ENCODE measurements at places on chromosomes 11 and 22. TPM values are rescaled to one million over a fixed set of nuclear protein-coding genes. Genes with fewer than 3 reads are reported as not detected.

- no peak for DNase-seq
These were observed 142.8 kb downstream of the NECTIN1 start for GRCh38 chr11:119586181-119586580.

Gene EXPH5
- total RNA-seq = 6.5 TPM

Gene PPFIBP2
- 12.4 TPM for total RNA-seq

DNA sequence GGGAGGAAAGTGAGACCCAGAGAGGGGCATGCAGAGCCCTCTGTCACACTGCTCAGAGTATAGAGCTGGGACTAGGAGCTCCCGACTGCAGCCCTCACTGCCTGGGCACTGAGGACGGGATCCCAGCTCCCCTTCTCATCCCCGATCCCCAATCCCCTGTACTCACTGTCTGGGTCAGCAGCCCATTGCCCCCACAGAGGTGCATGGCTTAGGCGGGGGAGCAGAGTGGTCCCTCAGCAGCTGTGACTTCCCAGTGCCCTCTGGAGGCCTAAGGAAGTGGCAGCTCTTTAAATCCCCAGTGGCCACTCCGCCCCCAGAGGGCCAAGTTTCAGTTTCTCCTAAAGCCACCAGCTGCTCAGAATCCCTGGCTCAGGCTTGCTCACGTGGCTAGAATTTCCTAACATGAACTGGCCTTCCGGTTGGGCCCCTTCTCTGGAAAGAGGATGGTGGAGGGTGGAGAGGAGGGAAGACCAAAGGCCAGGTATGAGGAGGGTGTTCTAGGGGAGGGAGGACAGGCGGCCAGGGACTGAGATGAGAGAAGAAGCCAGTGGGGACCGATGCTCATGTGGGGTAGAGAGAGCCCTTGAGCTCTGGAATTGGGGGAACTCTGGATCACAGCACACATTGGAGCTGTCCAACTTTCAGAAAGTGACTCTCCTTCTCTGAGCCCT lies at the start of gene BATF2:
Gene BATF2, minus strand, starts transcription at position 262 of the 671 bp plus-strand sequence. Its CDS starts 57 bp downstream, at position 205.
- peak; percentile 51 for DNase-seq

DNA sequence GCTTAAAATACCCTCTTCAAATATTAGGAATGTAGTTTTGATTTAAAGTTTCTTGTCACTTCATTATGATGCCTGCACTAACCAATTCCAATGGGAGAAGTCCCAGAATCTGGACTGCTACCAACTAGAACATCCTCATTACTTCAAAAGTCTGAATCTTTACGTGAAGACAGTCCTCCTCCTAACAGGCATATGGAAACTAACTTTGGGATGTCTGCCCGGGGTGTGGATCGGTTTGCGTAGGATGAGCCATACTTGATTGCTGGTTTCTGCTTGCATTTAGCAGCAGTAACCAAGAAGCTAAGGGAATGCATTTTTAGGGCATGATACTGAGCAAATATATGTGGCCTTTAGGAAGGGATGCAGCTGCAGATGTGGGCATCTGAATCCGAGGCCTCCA lies 177.1 kb downstream of the LRRC4C start:
- no peak for DNase-seq

Gene DDIAS
- 14.7 TPM for total RNA-seq

DNA sequence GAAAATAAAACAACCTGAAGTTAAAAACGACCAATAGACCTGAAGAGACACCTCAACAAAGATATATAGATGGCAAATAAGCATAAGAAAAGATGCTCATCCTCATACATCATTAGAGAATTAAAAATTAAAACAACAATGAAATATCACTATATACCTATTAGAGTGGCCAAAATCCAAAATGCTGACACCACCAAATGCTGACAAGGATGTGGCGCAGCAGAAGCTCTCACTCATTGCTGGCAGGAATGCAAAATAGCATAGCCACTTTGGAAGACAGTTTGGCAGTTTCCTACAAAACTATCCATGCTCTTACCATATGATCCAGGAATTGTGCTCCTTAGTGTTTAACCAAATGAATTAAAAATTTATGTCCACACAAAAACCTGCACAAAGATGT lies 55.0 kb upstream of the APOA1 start:
- no peak for DNase-seq

DNA sequence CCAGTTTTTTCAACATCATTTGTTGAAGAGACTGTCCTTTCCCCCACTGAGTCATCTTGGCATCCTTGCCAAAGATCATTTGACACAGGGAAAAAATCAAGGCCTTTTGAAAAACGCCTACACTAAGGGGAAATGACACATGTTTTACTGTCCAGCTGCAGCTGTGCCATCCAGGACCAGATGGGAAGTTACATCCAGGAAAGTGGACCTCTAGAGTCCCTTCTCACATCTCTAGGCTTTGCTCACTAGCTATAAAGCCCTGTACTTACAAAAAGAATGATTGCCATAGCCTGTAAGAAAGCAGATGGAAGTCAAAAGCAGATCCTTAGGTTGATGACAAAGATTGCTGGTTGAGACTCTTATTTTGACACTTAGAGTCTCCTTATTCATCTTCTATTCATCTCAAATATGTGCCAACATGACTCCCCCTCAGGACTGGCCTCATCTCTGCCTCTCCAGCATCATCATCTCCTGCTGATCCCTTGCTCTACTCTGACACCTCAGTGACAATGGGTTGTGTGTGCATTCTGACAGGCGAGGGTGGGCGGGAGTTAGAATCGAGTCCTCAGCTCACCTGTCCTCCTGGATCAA lies 22.8 kb downstream of the OSBP2 start:
- no peak for DNase-seq

DNA sequence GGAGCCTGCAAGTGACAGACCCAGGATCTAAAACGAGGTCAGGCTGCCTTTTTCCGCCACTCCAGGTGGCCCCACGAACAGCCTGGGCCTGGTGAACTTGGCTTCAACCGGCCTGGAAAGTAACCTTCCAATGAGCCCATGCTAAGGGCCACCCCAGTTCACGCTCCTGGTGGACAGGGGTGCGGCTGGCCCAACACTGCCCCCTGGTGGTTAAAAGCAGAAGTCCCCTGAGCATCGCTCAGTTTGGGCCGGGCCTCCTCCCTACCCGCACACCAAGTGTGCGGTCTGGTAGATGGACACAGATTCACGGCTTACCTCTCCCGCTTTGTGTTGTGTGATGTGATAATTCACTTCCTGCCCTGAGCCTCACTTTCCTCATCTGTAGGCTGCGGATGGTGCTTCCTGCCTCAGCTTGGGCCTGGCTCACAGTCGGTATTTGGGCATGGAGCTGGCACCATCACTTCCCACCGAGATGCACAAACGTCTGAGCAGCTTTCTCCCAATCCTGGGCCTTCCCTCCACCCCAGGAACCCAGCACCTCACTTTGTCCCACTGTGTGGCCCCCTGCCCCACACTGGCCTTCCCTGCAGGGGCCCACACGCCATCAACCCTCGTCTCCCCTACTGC lies 13.7 kb upstream of the SEC14L3 start:
- peak; percentile 43 for DNase-seq

DNA sequence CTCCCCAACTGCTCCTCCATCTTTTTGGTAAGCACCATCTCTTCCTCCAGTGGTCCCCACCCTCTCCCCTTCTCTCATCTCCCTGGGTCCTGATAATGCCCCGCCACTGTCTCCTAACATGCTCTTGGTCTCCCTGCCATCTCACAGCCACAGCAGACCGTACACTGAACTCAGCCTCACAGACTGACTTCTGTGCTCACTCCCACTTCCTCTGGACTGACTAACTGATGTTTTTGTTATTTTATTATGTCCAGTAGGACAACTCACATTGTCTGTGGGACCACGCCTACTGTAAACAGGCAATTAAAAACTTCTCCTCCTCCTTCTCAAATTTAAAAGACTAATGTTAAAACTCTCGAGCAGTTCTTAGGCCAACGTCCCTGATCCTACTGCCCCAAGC lies 2.6 kb upstream of the GNAZ start:
- DNase-seq = no peak

GRCh38 chr11:3949125-3949524 lies 93.7 kb downstream of the STIM1 start:
- no peak for DNase-seq

Gene SMCO4
- total RNA-seq = not detected

DNA sequence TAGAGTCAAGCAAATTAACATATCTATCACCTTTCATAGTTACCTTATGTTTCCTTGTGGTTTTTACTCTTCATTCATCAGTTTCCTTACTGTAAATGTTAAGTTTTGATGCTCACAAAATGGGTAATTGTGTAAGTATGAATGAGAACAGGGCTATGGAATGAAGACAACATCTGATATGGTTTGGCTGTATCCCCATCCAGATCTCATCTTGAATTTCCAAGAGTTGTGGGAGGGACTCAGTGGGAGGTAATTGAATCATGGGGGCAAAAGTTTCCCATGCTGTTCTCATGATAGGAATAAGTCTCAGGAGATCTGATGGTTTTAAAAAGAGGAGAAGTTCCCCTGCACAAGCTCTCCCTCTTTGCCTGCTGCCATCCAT lies 107.6 kb downstream of the CCDC34 start:
- DNase-seq = no peak

Gene INSC
- total RNA-seq = not detected

Gene CABP2
- total RNA-seq = not detected

- no peak for DNase-seq
These were observed 1.5 kb downstream of the OAF start for GRCh38 chr11:120212259-120212878.

GRCh38 chr11:104028476-104029263 lies 7.8 kb upstream of the DDI1 start:
- no peak for DNase-seq

- no peak for DNase-seq
These were observed 16.6 kb upstream of the MS4A6E start for GRCh38 chr11:60310407-60310998.

DNA sequence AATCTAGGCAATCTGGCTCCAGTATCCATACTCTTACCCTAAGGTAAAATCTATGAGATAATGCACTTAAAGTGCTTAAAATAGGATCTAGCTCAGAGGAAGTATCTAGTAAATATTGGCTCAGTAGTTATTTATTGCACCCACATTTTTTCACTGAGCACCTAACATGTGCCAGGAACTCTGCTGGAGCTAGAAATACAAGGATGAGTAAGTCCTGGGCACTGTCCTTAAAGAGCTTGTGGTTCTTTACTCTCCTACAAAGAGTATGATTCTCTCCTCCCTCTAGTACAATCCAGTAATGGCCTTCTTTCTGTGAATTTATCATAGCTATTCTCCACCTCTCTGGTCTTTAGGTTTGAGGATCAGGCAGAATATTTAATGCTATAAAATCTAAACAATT lies 59.2 kb downstream of the DEUP1 start:
- no peak for DNase-seq

DNA sequence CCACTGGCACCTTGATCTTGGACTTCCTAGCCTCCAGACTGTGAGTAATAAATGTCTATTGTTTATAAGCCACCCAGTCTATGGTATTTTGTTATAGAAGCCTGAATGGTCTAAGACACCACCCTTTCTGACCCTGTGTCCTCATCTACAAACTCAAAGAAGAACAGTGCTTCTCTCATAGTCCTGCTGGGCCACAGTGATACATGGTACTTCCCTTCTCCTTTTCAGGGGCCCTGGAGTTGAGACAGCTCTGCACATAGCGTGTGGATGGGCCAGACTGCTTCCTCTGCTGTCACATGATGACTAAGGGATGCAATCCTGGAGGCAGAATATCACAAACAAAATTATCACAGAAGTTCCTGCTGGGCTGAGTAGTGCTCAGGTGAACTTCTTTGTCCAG lies 5.0 kb downstream of the KCNJ11 start:
- peak; percentile 15 for DNase-seq

Gene NOL12
- 30.2 TPM for total RNA-seq

Gene GSTT2B
- not detected for total RNA-seq

DNA sequence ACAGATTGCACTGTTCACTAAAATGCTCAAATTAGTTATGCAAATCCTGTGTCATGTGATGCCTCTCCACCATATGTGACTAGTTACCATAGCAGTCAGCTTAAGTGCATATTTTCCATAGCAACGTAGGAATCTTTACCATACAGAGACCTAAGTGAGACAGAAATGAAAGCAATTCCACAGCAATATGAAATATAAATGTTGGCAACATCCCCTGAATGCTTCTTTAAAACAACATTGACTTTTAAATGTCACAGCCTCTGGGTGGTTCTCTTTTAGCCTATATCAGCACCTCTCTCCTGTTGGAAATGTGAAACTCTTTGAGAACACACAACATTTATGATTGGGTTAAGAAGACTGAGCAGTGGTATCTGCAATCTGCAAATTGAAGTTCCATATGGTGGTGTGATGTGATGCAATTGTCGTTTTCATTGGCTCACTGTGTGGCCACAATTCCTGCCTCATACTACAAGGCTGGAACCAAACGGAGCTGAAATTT lies 814.6 kb downstream of the DLG2 start:
- DNase-seq = no peak

Gene APOL4
- total RNA-seq = not detected

- DNase-seq = no peak
These were observed 422.7 kb downstream of the MIAT start for GRCh38 chr22:27080036-27080578.

DNA sequence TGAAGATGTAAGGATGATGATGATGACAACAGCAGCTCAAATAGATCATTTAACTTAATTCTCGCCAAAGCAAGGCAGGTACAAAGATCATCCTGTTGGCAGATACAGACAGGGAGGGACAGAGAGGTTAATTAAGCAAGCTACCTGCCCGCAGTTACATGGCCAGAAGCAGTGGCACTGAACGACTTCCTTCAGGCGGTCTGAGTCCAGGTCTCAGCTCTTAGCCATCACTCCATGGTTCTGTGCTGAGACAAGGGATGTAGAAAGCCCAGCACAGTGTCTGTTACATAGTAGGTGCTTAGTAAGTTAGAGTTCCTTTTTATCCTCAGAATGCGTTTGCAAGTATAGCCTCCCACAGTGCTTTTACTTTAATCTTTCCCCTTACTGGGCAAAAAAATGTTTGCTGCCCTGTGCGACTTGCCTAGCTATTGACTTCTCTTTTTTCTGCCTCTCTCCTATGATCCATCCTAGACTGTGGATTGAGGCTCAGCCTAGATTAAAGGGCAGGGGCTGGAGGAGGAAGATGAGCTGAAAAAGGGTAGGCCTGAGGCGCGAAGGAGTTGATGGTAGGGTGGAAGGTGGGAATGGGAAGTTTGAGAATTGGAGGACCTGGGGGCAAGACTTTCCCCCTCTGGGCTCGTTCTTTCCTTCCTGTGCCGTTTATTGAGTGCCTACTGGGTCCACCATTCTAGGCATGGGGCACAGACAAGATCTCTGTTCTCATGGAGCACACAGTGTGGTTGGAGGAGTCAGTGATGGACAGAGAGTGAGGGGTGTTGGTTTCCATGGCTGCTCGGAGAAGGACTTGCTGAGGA lies 108.2 kb upstream of the OR4B1 start:
- DNase-seq = no peak

DNA sequence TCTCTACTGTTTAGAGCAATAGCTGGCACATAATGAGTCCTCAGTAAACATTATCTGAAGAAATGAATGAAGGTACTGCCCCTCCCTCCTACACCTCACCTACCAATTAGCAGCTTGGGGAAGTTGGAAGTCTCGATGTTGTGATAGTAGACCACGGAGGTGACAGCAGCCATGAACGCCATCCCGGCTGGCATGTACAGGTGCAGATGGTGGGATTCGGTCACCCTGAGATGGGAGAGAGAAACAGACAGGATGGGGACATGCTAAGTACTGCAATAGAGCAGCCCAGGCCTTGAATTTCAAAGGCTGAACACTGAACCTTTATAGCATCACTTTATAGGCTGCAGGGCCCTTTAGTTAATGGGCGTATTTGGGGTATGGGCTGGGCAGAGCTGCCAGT lies 6.6 kb downstream of the ABCC8 start:
- DNase-seq = no peak

GRCh38 chr11:63805844-63806415 lies 7.3 kb upstream of the SPINDOC start:
- no peak for DNase-seq

Gene OR8J3
- not detected for total RNA-seq

Gene ANKK1
- not detected for total RNA-seq

All from G401 (cell line).